ENCODE measurements at places on chromosomes 2 and 18.

DNA sequence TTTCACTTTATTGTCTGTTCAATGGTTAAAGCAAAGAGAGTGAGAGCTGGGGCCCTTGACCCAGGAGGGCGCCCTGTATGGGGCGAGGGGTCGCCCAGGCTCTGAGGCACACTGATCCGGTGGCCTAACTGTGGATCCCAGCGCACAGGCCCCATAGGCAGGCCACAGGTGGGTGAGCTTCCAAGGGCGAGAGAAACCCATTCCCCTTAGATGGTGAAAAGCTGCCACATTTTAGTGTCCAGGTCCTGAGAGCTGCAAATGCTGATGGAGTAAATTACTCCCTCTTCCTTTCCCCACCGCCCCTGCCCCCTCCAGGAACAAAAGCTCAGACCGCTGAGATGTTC is 5.9 kb upstream of the DLX2 start:
- DNase-seq: no peak

- no peak for DNase-seq
Measured at GRCh38 chr2:142992840-142993239, 115.4 kb downstream of the KYNU start.

GRCh38 chr2:42067521-42067920 is 19.7 kb downstream of the PKDCC start:
- DNase-seq: no peak

- no peak for DNase-seq
Measured at GRCh38 chr2:28747714-28748113, 3.9 kb upstream of the PPP1CB start.

- no peak for DNase-seq
Measured at GRCh38 chr2:42077343-42077742, 29.5 kb downstream of the PKDCC start.

GRCh38 chr2:177030451-177031105 is 182.0 kb upstream of the HNRNPA3 start:
- no peak for DNase-seq

DNA sequence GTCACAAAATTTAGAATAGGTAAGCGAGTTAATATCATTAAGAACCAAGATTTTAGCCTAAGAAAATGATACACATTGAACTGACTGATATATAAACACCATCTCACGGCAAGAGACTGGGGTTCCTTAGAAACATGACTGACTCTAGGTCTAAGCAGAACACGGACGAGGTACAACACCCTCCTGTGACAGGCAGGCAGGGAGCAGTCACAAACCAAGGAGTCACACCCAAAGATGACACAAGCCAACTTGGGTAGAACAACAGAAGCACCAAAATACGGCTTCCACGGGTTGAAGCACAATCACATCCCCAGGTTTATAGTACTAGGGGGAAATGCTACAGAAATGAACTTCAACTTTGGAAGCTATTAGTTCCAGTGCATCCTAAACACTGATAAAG is 24.3 kb downstream of the HDLBP start:
- DNase-seq: no peak

GRCh38 chr2:30428827-30429461 is 18.1 kb upstream of the LCLAT1 start:
- DNase-seq: no peak

DNA sequence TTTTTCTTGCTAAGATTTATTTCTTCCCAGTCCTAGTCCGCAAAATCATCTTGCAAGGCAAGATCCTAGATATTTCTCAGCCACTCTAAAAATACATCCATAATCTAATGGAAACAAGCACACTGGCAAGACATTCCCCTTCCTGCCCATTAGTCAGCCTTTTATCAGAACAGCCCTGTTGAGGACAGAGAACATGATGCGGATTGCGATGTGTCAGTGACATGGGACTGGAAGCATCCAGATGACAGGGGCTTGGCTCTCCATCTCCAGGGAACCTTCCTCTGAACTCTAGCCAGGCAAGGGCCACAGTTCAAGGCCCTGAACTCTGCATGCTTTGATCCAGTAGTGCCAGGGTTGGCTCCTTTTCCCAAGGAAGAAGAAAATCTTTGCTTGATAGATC is 70.0 kb downstream of the VSNL1 start:
- no peak for DNase-seq

DNA sequence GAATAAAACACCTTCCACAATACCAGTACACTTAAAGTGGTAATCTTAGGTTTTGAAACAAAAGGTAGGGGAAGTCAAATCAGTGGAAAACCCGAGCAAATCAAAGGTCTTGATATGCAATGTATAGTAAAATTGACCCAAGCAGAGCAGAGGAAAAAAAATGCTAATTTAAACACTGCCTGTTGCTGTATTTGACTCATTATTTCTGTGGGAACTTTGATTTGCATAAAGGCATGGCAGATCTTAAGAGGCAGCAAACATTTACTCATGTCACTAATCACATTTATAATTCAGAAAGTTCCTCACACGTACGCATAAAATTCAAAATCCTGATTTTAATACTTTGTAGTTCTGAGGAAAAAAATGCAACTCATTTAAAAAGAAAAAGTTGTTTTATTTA is 64.4 kb downstream of the IKZF2 start:
- no peak for DNase-seq
